Muscle of leg (tissue), 16 donors: ENCODE measurements at places on chromosomes 3 and 15. TPM values are rescaled to one million over a fixed set of nuclear protein-coding genes. Genes with fewer than 3 reads are reported as not detected.

The HRG gene
- total RNA-seq: 0.04 TPM

The SNRK gene
- 37.5 TPM for total RNA-seq

The PODXL2 gene
- total RNA-seq: 5.8 TPM

The GPR156 gene
- total RNA-seq: 2.1 TPM

The ASB14 gene
- total RNA-seq: 0.18 TPM

The ATP13A5 gene
- total RNA-seq: 0.09 TPM

The SLC12A1 gene
- total RNA-seq: not detected

The AMIGO3 gene
- 1.2 TPM for total RNA-seq

The HYAL1 gene
- 1.3 TPM for total RNA-seq

The ZBTB20 gene
- 16.6 TPM for total RNA-seq
